ENCODE measurements at places on chromosomes 12 and 14. TPM values are rescaled to one million over a fixed set of nuclear protein-coding genes. Genes with fewer than 3 reads are reported as not detected.

The CSRP2 gene
- total RNA-seq = 22.8 TPM

GRCh38 chr12:32005496-32006125, 46.4 kb downstream of the RESF1 start:
- DNase-seq = no peak

DNA sequence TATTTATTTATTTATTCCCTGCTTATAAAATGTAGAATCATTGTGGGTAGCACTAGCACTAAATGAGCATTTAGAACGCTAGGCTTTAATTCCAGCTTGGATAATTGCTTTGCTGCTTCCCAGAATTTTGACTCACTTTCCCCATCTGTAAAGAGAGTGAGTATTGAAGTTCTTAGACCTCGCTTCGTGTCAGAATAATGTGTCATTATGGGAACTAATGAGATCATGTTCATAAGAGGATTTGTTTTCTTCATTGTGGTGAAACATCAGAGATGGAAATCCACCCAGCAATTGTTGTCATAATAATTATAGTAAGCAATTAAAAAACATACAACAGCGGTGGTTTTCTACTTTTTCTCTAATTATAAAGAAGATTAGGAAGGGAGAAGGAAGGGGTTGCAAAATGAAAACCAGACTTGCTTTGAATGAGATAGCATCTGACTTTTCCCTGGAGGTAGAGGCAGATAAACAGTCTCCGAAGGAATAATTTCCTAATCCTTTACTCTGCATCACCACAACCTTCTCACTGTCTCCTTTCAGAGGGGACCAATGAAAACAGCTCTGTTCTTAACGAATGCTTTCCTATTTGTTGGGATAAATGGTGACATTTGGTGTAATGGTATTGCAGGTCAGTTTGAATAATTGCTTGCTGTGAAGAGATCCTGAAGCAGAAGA, 86.8 kb upstream of the ARHGAP5 start:
- DNase-seq = no peak

DNA sequence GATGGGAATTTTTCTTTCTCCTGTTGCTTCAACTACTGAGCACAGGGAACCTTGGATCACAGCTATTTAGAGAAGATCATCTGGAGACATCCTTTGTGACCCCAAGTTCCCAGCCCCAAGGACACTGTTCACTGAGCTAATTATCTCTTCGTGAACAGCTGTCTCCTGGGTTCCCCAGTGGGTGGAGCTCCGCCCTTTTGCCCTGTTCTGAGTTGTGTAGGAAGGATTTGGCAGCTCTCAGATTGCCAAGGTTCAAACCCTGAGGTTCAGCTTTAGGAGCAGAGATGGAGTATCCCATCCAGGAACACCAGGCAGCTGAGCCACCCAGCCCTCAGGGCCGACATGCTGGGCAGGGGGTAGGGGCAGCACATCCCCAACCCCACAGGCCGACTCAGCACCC, 32.0 kb downstream of the NGB start:
- no peak for DNase-seq

- no peak for DNase-seq
Observed at GRCh38 chr14:79136071-79137044, 966.2 kb downstream of the NRXN3 start.

- DNase-seq = no peak
Observed at GRCh38 chr12:45349916-45350315, 134.0 kb downstream of the ANO6 start.

The SERPINA12 gene
- not detected for total RNA-seq

The TRIM9 gene
- total RNA-seq = 0.27 TPM

The LPAR5 gene
- 7.0 TPM for total RNA-seq

- no peak for DNase-seq
Observed at GRCh38 chr12:27899151-27899661, 73.3 kb downstream of the PTHLH start.

- no peak for DNase-seq
Observed at GRCh38 chr12:24244231-24244630, 294.8 kb upstream of the SOX5 start.

The GPX2 gene
- not detected for total RNA-seq
